Activated CD8-positive, alpha-beta T cell treated with anti-CD3 and anti-CD28 coated beads for 36 hours (primary cell): ENCODE measurements at places on chromosomes 11 and 22.

- DNase-seq, result no peak
These were observed 20.9 kb downstream of the OOSP3 start for GRCh38 chr11:59899532-59899931.

DNA sequence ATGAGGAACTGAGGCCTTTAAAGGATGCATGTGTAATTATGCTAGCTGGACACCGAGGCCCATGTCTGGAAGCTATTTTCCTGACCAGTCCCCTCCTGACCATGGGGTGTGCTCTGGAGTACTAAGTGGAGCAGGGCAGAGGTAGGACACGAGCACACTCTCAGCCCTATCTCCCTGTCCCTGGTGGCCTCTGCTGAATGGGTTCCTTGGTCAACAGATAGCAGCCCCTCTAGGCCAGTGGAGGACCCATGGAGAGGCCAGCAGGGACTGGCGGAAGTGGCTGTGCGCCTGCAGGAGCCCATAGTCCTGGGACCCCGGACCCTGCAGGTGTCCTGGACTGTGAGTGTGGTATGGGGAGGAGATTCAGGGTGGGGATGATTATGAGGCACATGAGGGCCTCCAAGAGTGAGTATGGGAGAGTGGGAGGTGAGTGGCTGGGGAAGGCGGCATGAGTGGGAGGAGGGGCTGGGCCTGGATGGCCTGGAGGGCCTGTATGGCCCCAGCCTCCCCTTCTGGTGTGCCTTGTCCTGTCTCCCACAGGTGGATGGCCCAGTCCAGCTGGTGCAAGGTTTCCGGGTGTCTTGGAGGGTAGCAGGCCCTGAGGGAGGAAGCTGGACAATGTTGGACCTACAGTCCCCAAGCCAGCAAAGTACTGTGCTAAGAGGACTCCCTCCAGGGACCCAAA lies 9.5 kb downstream of the ROBO3 start:
- no peak for DNase-seq

DNA sequence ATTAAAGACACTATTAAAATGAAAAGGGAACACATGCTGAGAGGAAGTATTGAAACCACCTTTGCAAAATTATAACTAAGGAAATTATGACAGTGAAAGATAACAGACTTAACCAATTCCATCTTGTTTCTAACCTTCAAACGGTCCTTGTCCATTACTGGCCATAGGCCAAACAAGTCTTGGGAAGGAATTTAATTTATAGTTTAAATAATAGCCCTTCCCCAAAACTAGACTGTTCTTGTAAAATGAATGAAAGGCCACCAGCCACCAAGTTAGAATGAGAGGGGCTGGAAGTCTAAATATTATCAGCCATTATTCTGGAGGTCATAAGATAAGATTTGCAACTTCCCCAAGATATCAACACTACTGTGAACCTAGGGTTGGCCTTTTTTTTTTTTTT lies 1.8 kb upstream of the TALDO1 start:
- no peak for DNase-seq

GRCh38 chr11:117782101-117782500 lies 14.9 kb downstream of the DSCAML1 start:
- DNase-seq, result no peak

DNA sequence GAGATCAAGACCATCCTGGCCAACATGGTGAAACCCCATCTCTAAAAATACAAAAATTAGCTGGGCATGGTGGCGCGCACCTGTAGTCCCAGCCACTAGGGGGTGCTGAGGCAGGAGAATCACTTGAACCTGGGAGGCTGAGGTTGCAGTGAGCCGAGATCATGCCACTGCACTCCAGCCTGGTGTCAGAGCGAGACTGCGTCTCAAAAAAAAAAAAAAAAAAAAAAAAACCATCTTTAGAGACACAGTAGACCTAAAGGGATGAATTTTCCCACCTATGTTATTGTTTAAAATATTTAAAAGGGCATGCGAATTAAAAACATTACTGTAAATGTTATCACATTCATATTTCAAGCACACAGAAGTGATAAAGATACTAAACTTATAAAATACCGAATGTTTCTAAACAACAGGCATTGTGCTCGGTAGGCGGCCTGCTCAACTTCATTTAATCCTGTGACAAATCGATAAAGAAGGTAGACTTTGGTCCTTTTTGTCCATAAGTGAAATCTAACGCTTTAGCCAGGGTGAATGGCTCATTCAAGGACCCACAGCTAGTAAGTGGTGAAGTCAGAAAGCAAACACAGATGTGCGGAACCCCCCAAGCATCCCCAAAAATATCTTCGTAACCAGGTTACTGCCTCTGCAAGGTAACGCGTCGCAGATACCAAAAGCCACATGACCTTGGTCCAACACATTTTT lies 16.1 kb downstream of the NCAPD3 start:
- peak; percentile 79 for DNase-seq

DNA sequence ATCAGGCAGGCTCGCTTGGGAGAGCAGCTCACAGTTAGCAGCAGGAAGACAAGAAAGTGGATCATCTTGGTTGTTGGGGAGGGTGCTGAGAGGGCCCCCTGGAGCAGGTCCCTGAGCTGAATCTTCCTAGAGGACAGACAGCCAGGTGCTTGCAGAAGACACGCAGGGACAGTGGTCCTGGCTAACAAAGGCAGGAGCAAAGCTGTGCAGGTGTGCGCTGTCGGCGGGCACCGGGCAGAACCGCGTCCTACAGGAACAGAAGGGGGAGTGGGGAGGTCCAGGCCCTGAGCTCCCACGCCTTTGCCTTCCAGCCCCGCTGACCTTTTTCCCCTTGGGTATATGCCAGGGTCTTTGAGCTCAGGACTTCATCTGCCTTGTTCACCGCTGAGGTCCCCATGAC lies 30.1 kb upstream of the PARVB start:
- DNase-seq, result no peak

GRCh38 chr11:22778642-22779041 lies 51.0 kb downstream of the SVIP start:
- no peak for DNase-seq

DNA sequence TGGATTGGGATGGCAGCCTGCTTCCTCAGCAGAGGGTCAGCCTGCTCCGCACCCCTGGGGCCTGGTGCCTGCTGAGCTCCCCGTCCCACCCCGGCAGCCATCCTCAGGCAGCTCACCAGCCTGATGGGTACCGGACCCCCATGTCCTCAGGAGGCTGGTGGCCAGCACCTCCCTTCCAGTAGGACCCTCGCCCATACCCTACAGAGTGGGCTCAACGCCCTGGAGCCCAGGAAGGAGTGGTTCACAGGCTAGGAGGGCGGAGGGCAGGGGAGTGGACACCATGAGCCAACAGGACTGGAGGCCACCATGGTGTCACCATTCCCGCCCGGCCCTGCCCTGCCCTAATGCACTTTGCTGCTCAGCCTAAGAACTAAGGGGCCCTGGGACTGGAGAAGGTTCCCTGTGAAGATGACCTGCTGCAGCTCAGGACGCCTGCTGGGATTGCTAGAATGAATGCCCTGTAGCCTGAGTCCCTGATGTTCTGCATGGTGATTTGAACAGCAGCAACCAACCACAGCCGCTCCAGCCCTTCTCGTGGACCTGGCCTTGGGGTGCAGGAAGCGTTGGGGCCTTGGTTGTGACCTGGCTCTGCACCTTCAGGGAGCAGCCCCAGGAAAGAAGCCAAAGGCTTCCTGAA lies 1080.8 kb downstream of the BRD1 start:
- DNase-seq, result no peak

GRCh38 chr11:69374946-69375310 lies 81.0 kb downstream of the MYEOV start:
- DNase-seq, result no peak

DNA sequence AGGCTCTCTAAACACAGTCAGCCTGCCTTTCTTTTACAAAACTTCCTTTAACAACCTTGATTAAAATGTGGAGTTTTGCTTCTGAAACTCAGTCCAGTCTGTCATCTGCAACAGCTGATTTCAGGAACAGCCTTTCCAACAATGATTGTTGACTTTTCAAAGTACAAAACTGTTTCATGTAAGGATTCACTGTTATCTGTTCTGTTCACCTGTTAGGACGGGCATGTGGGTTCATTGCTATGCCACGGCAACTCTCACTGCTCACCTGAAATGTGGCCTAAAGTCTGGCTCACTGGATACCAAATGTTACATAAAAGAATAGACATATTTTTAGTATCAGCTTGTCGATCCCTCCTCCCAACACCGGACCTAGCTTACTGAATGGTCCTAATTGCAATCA lies 242.8 kb downstream of the LUZP2 start:
- DNase-seq, result no peak
